ENCODE measurements at places on chromosomes 11 and 22.

GRCh38 chr11:57124505-57124904 lies 57.2 kb upstream of the LRRC55 start:
- DNase-seq, result no peak

- DNase-seq, result no peak
These were observed 100.6 kb downstream of the WNT7B start for GRCh38 chr22:45876136-45877035.

DNA sequence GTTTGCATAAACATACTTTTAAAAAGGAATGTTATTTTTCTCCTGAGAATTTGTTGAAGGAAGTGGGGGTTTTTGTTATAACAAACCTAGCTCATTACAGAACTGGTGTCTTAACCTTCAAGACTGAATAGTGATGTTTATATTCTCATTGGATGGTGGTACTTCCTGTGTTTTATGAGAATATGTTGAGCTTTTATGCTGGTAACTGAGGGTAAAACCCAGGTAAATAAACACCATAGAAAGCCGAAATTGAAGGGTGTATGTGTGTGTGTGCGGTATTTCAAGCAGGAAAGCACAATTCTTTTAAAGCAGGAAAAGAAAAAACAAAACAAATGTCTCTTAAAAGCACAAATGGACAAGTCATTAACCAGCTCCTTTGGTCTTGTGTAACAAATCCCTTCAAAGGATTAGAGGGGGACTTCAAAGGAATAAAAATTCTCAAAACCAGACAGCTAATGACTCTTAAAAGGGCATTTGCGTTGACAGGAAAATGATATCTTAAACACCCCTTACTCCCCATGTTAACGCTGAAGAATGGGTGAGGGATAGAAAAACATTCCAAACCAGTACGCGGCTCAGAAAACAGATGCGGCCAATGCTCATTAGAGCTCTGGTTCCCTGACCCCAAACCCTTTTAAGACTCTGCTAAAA lies 23.8 kb downstream of the LMO2 start:
- no peak for DNase-seq

DNA sequence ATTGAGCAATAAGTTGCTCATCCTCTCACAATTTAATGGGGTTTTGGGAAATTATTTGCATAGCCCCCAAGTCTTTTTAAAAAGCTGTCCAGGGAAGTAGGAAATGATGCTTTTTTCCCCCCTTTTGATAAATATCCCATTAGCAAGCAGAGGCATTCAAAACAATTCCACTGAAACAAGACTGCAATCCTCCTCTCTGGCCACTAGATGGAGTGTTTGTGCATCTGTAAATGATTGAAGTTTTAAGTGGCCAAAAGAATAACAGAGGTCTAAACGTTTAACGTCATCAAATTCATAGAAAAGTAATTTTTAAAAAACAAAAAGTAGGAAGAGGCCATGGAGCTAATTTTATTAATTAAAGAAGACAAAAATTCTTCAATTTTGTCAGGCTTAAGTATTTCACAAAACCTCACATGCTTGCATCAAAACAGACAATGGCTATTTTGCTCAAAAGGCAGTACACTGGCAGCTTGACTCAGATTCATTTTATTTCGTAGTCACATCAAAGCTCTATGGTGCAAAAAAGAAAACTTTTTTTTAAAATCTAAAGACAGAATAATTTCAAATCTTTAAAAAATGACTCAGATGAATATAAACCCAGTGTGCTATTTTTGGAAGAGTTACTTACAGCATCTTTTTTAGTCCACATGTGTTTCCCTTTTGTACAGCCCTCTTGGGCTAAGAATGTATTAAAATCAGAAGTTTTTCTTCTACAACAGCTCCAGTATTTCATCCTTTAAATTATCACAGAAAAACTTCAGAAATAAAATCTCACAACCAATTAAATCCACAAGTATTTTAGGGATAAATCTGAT lies 17.8 kb downstream of the CHORDC1 start:
- DNase-seq, result peak; percentile 41

- no peak for DNase-seq
These were observed 20.5 kb downstream of the MUC6 start for GRCh38 chr11:1015826-1016545.

GRCh38 chr11:74001822-74002286 lies 7.0 kb downstream of the UCP3 start:
- no peak for DNase-seq

DNA sequence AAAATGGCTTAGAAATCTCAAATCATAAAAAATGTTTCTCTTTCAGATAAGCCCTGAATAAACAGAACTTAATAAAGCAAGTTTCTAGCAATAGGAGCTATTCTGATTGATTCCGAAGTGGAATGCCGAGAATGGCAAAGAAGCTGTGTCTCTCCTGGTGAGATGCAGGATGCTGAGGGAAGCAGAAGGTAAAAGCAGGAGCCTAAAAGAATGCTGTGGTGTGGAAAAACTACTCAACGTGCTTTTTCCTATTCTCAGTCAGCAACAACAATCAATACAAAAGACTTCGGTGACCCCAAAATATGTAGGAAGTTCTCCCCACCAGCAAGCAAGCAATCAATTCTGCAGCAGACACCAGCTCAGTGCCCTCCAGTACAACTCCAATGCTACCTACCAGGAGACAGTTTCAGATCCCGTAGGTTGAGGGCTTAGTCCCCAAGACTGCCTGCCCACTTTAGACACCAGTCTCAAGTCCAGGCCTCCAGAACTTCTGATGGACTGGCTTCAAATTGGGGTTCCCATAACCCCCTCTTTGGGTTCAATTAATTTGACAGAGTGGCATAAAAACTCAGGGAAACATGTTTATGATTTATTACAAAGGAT lies 6.6 kb downstream of the CTSC start:
- no peak for DNase-seq

DNA sequence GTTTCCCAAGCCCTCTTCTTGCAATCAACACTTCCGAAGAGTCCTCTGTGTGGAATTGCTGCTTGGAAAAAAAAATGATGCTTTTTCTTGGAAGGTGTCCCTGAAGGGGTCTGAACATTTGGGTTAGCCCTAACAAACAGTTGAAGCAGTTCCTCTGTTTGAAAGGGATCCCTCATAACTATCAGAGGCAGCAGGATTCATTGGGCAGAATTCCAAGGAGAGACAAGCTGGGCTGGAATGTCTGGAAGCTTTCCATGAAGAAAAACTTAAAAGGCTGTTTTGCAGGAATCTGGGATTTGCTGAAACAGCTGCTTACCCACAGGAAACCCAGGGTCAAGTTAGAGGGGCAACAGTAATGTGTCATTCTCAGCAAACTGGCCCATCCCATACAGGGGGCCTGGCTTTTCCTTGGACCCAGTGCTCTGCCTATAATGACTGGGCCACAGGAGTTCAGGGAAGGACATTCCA lies 3.1 kb downstream of the CSNK2A3 start:
- DNase-seq, result no peak

GRCh38 chr11:27061461-27061821 lies 20.8 kb downstream of the BBOX1 start:
- DNase-seq, result no peak

DNA sequence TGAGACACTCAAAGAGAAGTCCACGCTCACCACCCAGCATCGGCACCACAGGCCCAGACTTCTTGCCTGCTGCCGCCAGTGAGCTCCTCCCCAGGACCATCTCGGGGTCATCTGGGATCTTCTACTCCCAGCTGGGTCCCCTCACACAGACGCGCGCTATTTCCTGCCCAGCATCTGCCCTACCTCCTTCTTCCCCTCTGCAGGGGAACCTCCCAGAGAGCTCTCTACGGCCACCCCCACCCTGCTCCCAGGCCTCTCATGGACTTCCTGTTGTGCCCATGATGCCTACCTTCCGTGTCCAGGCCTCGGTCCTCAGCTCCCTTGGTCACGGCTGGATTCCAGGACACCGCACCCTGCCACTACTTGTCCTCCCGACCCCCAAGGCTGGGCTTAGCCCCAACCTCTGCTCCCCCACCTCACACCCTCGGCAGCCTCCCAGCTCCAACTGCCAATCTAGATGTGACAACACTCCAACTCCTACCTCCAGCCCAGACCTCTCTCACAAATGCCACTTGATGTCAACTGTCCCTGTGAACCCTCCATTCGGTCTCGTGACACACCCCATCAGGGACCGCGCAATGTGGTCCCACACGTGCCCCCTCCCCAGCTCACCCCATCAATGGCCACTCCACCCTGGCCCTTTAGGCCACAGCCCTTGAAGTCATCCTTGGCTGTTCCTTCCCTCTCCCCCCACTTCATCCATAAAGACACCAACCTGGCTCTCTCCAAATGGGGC lies 45.3 kb downstream of the SGSM3 start:
- no peak for DNase-seq

GRCh38 chr11:130675371-130675821 lies 227.0 kb downstream of the ADAMTS15 start:
- DNase-seq, result no peak

DNA sequence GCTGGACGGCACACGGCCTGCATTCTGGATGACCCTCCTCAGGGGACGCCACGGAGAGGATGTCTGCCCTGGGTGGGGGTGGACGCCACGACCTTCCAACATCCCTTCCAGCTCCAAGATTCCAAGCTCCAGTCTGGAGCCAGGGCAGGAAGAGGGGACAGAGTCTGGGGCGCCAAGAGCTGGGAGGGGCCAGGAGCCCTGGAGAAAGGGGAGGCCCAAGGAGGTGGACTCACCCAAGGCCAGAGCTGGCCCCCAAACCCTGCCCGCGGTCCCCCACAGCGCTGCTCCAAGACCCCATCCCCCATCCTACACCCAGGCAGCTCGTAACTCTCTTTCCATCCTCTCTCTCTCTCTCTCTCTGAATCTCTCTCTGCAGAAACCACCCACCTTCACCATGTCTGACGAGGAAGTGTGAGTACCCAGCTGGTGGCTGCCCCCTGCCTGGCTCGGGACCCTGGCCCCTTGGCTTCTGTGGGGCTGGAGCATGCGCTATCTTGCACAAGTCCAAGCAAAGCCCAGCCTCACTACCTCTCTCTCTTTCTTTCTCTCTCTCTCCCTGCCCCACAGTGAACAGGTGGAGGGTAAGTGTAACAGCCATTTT lies 3.1 kb downstream of the TNNT3 start:
- no peak for DNase-seq

DNA sequence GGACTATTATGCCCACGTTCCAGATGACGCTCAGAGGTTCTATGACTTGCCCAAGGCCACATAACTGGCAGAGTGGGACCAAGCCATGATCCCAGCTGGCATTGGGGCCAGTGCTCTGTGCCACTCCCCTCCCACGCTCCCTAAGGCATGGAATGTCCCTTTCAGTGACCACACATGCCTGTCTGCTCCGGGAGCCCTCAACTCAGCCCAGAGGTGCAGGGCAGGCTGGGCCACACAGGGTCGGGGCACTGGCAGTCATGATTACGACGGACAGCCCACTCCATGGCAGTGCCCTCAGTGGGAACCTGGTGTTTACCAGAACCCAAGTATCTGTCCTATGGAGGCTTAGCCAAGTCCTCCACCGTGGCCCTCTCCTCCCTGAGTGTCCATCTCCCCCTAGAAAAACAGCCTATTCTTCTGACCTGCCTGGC lies 10.0 kb downstream of the RHBDD3 start:
- DNase-seq, result no peak

- no peak for DNase-seq
These were observed 30.0 kb downstream of the MAPK1 start for GRCh38 chr22:21837248-21837979.

DNA sequence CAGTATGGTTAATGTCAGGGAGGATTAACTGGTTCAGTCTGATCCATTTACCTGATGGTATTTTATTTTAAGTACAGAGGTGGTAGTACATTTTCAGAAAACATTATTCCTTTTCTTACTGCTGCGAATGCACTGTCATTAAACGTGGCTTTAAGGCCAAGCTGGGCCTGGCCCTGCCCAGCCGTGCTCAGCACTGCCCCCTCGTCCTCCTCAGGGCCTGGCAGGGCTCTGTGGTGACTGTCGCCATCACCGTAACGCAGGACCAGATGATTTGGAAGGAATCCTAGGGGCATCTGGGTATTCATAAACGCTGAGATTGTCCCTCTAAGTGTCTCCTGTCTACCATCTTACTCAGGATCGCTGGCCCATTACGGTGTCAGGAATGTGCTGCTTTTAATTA lies 302.0 kb downstream of the TBC1D22A start:
- DNase-seq, result no peak

- no peak for DNase-seq
These were observed 123.3 kb upstream of the B3GAT1 start for GRCh38 chr11:134535029-134536025.

DNA sequence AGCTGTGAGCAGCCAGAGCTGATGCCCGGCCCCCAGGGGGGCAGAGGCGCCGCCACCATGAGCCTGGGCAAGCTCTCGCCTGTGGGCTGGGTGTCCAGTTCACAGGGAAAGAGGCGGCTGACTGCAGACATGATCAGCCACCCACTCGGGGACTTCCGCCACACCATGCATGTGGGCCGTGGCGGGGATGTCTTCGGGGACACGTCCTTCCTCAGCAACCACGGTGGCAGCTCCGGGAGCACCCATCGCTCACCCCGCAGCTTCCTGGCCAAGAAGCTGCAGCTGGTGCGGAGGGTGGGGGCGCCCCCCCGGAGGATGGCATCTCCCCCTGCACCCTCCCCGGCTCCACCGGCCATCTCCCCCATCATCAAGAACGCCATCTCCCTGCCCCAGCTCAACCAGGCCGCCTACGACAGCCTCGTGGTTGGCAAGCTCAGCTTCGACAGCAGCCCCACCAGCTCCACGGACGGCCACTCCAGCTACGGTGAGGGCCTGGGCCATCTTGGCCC lies 6.1 kb downstream of the CDC42EP1 start:
- DNase-seq, result no peak

DNA sequence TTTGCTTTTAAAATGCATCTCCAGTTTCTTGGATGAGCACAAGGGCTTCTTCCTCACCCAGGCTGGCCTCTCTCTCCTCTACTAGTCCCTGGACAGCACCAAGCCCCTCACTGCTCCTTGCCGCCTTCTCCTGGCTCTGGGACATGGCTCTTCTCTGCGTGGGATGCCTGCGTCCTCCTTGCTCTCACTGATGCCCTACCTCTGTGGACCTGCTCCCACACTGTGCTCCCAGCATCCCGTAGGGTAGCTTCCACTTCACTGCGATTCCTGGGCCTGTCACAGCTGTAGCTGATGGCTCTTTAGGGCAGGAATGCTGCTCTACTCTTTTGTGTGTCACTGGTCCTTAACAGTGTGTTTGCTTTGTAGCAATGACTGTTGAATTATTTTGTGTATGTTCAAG lies 136.3 kb downstream of the SNX19 start:
- no peak for DNase-seq

GRCh38 chr11:128916681-128917080 lies 25.5 kb downstream of the KCNJ5 start:
- no peak for DNase-seq

DNA sequence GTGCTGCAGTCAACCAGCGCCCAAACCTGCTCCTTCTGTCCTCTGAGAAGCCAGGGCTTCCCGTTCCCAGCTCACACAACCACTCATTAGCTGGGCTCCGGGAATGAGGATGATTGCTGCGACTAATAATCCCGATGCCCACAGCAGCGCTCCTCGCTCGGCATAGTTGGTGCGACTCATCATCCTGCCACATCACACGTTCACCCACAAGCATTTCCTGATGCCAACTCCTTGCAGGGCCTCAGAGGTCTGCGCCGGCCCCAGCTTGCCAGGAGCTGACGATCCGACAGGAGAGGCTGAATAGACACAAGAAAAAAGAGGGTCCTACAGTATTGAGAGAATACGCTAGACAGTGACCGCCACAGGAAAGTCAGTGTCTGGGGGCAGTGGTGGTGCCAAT lies 10.6 kb upstream of the CSNK1E start:
- no peak for DNase-seq

- no peak for DNase-seq
These were observed 53.0 kb downstream of the CTSC start for GRCh38 chr11:88284336-88285050.
